ENCODE measurements at places on chromosomes 3 and 15. TPM values are rescaled to one million over a fixed set of nuclear protein-coding genes. Genes with fewer than 3 reads are reported as not detected.

DNA sequence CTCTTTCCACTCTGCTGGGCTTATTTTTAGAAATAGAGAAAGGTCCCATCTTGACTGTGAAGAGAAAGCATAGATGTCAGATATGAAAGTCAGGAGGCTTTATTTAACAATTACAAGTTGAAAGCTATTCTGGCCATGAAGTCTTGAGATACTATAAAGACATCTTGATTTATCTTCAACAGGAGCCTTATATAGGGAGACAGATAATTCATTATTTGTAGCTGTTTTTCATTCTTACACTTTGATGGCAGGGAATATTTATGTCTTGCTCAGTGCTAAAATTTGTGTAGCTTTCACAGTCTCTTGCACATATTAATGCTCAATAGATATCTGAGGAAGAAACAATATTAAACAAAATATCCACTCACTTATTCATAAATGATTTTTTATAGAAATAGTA lies 248.8 kb downstream of the C3orf38 start:
- H3K27me3 ChIP-seq, result no peaks in the 10 kb centered on the region

DNA sequence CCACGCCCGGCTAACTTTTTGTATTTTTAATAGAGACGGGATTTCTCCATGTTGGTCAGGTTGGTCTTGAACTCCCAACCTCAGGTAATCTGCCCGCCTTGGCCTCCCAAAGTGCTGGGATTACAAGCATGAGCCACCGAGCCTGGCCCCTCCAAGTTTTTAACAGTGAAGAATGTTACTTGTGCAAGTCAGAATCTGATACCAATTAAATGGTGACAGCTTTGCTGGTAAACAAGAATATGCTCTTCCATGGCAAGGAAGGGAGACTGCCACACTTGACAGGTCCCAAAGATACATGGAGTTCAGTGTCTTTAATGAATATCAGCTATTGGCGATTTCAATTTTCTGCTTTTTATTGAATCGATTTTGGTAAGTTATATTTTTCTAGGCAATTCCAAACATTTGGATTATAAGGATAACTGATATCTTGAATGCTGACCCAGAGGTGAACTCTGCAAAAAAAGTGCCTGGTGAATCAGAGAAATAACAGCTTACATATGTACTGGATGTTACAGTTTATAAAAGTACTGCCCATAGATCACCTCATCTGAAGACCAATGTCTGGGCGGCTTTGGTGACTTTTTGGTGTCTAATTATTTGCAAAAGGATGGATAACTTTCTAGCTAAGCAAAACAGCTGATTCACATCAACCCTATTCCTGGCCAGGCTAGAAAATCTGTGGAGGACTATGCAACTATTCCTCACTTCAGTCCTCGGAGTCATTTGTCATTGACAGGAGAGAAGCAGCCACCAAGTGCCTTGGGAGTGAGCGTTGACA lies 1.2 kb downstream of the PARP16 start:
- no peaks in the 10 kb centered on the region for H3K36me3 ChIP-seq
- peak overlapping the region; percentile 78 for H3K27ac ChIP-seq
- H3K27me3 ChIP-seq, result no peaks in the 10 kb centered on the region
- DNase-seq, result no peak

DNA sequence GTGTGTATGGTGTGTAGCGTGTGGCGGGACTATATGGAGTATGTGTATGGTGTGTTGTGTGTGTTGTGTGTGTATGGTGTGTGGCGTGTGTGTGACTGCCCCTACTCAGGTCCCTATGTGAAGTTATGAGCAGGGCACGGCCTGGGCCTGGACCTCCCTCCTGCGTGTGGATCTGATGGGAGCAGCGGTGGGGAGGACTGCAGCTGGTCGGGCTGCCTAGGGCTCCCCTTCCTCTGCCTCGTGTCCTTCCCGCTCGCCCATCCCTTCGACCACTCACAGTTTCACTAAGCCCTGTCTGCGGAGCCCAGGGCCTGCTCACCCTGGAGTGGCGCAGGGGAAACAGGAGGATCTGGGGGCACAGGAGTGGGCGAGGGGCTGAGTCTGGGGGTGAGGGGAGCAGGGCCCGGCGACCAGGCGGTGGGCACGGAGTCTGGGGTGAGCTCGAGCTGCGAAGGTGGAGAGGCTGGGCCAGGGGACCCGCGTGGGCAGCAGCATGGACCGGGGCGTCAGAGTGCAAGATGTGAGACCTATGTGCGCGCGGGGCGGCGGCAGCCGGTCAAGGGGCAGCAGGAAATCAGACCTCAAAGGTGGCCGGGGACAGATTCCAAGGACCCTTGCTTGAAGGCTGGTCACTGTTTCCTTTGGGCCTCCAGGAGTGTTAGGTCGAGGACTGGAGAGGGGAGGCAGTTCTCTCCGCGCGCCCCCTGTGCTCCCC lies 26.6 kb downstream of the GABRA5 start:
- H3K27me3 ChIP-seq, result no peaks in the 10 kb centered on the region
- no peak overlapping the region for H3K4me3 ChIP-seq
- no peak overlapping the region for H3K27ac ChIP-seq
- H3K36me3 ChIP-seq, result no peaks in the 10 kb centered on the region

Gene FGF7
- polyA plus RNA-seq, result not detected

GRCh38 chr3:37811625-37812498 lies 49.8 kb upstream of the CTDSPL start:
- no peak overlapping the region for H3K27ac ChIP-seq
- no peaks in the 10 kb centered on the region for H3K4me1 ChIP-seq
- DNase-seq, result no peak

DNA sequence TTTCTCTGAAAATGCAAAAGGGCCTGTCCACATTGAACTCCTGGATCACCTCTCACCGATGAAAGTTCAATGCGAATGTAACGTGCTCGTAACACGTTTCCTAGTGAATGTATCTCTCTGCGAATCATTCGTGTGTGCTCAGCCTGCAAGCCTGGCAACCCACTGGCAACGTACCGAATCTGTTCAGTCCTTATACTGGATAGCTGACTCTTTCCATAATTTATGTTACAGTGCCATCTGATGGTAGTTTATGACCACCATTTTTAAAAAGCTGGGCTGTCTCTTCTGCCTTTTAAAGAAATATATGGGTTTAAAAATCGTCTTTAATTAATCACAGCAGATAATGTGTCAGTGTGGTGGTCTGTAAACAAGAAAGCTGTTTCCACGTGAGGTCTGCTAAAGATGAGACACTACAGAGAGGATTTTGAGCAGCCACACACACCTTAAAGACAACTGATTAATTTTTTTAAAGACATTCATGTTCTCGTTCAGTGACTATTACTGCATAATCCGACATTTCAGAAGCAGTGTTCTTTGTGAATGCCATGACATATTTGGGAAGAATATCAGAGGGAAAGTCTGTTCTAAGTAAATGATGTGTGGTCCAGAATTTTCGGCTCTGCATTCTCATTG lies 69.4 kb upstream of the FOXP1 start:
- no peaks in the 10 kb centered on the region for H3K27me3 ChIP-seq
- no peak overlapping the region for H3K27ac ChIP-seq
- H3K4me1 ChIP-seq, result no peaks in the 10 kb centered on the region
- no peak overlapping the region for H3K4me3 ChIP-seq
- no peaks in the 10 kb centered on the region for H3K36me3 ChIP-seq

DNA sequence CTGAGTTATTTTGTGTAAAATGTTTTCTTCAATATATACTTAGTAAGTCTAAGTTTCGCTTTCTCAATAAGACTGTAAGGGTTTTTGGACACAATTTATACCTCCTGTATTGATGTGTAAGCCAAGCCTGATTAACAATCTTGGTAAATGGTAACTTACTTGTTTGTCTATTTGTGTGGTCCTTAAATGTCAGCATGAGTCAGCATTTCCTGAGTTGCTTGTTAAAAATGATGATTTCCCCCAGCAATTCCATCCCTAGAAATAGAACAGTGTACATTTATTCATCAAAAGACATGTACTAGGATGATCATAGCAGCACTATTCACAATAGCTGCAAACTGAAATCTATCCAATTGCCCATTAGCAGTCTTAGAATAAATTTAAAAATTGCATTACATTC lies 53.4 kb upstream of the LRIG1 start:
- no peaks in the 10 kb centered on the region for H3K36me3 ChIP-seq
- DNase-seq, result no peak
- H3K4me3 ChIP-seq, result no peak overlapping the region

DNA sequence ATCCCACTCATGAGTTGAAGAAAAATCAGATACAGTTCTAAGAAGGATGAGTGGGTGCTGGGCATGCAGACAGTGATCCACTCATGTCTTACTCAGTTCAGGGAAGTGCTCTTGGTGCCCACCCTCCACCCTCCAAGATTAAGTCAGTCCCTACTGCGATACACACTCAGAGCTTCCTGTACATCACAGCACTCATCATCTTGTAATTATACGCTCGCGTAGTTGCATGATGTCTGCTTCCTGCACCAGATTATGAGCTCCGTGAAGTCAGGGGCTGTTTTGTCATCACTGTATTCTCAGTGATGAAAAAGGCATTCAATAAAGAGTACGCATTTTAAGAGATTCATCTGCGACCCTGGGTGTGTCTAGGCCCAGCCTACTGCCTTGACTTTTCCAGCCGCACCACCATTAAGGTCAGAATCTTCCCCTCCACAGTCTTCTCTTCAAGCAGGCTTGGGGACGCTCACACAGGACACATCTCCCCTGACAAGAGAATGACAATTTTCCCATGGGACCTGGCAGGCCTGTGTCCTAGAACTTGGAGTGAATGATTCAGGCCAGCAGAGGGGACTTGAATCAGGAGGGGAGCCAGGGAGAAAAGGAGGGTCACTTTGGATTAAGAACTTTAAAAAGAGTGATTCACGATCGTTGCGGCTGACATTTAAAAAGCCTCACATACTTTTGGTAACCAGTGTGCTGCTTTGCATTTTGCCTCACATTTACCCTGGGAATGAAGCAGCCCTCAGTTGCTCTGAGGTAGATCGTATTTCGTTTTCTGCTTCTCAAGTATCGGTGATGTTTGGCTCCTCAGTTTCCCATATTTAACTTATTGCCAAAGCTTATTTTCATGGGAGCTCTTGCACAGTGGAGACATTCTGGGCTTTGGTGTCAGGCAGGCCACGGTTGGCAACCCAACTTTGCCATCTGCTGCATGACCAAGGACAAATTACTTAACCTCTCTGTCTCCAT lies 7.9 kb upstream of the PDE8A start:
- no peak overlapping the region for H3K4me3 ChIP-seq
- no peaks in the 10 kb centered on the region for H3K36me3 ChIP-seq
- no peak for DNase-seq
- H3K27me3 ChIP-seq, result no peaks in the 10 kb centered on the region

GRCh38 chr15:100891307-100892012 lies 11.8 kb downstream of the ALDH1A3 start:
- no peak overlapping the region for H3K4me3 ChIP-seq
- H3K27ac ChIP-seq, result no peak overlapping the region
- no peak for DNase-seq
- H3K36me3 ChIP-seq, result no peaks in the 10 kb centered on the region
- peaks cover 13% of the 10 kb centered on the region for H3K27me3 ChIP-seq

DNA sequence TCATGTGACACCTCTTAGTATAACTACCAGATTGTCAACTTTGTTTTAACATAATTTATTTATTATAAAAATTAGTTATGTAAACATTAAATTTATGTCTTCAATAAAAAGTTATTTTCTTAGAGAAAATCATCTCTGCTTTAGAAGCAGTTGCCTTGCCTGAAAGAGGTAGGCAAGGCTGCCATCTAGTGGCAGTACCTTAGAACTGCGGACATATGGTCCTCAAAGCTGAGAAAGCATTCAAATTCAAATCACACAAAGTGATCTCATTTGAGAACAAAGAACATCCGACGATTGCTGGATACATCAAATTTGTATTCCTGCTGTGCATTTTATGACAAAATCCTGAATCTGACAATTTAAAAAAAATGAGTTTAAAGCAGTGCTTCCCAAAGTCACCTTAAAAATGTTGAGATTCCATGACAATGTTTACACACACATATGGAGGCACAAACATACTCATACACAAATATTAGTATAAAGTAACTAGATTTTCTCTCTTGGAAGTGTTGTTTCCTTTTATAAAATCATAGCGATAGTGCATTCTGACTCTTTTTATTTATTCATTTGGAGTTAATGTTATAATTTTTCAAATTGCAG lies 617.4 kb downstream of the CADM2 start:
- no peak overlapping the region for H3K27ac ChIP-seq
- H3K4me3 ChIP-seq, result no peak overlapping the region
- no peaks in the 10 kb centered on the region for H3K36me3 ChIP-seq
- H3K4me1 ChIP-seq, result no peaks in the 10 kb centered on the region

- H3K27me3 ChIP-seq, result no peaks in the 10 kb centered on the region
- DNase-seq, result no peak
- no peaks in the 10 kb centered on the region for H3K36me3 ChIP-seq
These were observed 539.3 kb upstream of the LMCD1 start for GRCh38 chr3:7962301-7962700.

DNA sequence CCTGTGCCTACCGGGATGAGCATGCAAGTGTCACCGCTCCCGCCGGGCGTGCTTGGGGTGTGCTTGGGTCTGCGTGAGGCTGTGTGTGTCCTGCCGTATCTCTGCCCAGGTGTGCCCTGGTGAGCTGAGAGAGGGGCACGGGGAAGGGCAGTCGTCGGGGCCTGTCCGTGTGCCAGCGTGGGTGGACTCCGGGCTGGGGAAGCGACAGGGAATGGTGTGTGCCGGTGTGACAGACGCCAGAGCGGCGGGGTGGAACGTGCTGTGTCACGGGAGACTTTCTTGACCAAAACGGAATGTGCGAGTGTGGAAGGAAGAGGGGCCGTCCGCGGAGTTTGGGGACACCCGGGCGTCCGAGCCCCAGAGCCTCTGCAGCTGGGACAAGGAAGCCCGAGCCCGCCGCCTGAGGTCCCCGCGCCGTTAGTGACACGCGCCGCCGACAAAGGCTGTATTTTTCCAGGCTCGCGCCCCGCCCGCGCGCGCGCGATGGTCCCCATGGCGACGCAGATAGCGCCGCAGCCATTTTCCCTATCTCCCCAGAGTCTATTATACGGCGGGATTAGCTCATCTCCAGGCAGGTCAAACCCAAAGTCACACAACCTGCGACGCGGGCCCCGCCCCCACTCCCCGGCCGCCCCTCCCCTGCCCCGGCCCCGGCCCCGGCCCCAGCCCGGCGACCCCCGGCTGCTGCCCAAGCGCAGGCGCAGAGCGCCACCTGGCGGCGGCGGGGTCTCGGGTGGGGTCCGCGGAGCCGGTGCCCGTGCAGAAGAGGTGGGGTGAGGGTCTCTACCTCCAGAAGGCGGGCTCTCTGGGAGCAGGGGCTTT lies 4.5 kb upstream of the GATA2 start:
- no peaks in the 10 kb centered on the region for H3K4me1 ChIP-seq
- H3K4me3 ChIP-seq, result no peak overlapping the region
- H3K27ac ChIP-seq, result no peak overlapping the region
- peak; percentile 67 for DNase-seq
- no peaks in the 10 kb centered on the region for H3K36me3 ChIP-seq

DNA sequence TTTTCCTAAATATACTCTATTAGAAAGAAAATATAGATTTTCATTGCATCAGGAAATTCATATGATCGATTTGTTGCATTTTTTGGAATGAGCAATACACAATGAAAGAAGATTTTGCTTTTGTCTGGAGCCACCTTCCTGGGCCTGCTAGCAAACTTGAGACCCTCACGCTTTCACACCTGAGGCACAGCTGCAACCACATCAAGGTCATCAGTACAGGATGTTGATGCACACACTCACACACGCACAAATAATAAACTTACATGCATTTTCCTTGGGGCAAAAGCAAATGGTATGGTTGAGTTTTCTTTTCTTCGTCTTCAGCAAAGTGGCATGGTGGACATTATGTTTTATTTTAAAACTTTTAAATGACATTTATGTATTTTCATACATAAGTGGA lies 64.8 kb upstream of the SATB1 start:
- H3K27me3 ChIP-seq, result no peaks in the 10 kb centered on the region
- no peak overlapping the region for H3K27ac ChIP-seq
- H3K4me3 ChIP-seq, result no peak overlapping the region

GRCh38 chr3:33006571-33007286 lies 55.3 kb downstream of the CCR4 start:
- no peak for DNase-seq
- H3K27ac ChIP-seq, result no peak overlapping the region
- H3K36me3 ChIP-seq, result no peaks in the 10 kb centered on the region
- H3K4me3 ChIP-seq, result no peak overlapping the region

Data from CD8-positive, alpha-beta memory T cell (primary cell).